Urinary bladder (tissue), 4 donors: ENCODE measurements at places on chromosomes 12 and 14. TPM values are rescaled to one million over a fixed set of nuclear protein-coding genes. Genes with fewer than 3 reads are reported as not detected.

The PRH1 gene
- 103 TPM for total RNA-seq

The LRRC10 gene
- total RNA-seq, result not detected

The PTCSC3 gene
- total RNA-seq, result not detected

The NGB gene
- not detected for total RNA-seq

The SLC6A15 gene
- total RNA-seq, result 1.2 TPM

The PLA2G1B gene
- 0.90 TPM for total RNA-seq

The SLC39A5 gene
- total RNA-seq, result not detected

The TTC7B gene
- total RNA-seq, result 20.0 TPM

DNA sequence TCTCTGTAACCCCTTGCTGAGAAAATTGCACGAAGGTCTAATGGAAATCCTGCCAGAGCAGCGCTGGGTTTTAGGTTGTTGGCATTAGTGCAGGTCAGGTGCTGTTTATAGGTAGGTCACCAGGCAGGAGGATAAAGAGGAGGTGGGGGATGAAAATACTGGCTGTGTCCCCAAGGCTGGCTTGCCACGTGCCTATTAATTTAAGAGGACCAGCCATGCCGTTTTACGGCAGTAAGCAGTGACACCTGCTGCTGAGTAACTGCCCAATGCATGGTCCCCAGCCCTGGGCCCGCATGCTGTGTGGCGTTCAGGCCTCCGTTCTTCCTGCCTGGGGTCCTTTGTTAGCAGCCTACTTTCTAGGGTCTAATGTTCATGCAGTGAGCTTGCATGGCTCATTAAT is 67.2 kb downstream of the WDR20 start:
- no peak for DNase-seq

GRCh38 chr12:107287436-107288413 is 194.4 kb upstream of the CRY1 start:
- DNase-seq, result no peak

GRCh38 chr12:128783129-128783574 is 40.6 kb downstream of the SLC15A4 start:
- DNase-seq, result no peak

- DNase-seq, result no peak
Observed at GRCh38 chr12:13088496-13088895, 15.0 kb downstream of the GSG1 start.

- no peak for DNase-seq
Observed at GRCh38 chr12:102927220-102927619, 10.2 kb upstream of the PAH start.

DNA sequence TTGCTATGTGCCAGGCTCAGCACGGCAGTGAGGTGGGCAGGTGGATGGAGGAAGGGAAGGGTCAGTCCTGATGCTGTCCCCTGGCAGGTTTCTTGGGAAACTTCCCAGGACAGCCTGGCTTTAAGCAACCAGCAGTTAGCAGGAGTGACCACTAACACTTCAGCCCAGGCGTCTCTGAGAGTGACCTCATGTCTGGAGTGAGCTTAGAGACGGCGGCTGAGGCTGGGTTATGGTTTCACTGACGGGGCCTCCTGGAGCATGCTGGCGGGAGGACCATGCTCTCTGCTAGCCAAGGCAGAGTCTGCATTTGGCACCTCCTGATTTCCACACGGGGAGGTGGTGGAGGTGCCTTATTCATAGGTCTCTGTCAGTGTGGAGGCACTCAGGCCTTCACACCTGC is 2.5 kb downstream of the HHIPL1 start:
- DNase-seq, result no peak

DNA sequence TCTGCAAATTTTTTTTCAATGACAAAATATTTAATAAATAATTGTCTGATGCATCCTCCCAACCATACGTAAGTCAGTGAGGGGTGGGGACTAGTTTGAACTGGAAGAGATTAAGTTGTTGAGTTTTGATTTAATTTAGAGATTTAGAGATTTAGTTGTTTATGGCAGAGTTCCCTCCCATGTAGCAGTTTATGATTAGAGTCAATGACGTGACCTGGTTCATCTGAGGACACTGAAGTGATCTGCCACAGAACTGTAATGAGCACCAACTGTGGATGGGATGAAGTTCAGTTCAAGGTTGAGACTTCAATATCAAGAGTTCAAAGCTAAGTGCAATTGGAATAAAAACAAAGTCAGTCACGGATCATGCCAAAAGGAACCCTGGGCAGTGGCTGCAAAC is 609.3 kb downstream of the NOVA1 start:
- DNase-seq, result no peak

DNA sequence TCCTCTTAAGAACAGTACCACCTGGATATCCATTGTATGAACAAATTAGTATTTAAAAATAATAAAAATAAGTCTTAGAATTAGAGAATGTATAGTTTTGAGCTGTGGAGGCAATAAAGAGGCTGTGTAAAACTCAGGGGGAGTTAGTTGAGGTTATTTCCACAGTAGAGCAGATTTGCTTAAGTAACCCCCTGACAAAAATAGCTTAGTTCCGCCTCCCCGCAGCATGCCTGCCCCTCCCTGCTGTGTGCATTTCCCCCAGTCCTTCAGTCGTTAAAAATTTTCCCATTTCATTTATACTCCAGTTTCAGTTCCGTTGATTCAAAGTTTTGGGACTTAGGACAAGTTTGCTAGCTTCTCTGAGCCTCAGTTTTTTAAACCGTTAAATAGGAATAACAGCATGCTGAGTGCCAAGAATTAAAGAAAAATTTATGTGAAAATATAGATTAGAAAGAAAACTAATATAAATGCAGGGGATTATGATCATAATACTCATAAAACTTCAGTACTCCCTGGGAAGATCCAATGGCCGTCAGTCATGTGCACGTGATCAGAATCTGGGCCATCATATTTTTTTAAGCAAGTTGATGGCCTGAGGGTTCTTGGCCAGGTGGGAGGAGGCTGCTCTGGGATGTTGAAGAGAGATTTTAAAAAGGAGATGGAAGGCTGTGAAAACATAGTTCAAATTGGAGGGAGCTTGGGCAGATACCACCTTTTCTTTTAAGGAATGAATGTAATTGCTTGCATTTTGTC is 14.5 kb upstream of the SLC38A2 start:
- no peak for DNase-seq
